ENCODE measurements at places on chromosomes 12 and 14.

DNA sequence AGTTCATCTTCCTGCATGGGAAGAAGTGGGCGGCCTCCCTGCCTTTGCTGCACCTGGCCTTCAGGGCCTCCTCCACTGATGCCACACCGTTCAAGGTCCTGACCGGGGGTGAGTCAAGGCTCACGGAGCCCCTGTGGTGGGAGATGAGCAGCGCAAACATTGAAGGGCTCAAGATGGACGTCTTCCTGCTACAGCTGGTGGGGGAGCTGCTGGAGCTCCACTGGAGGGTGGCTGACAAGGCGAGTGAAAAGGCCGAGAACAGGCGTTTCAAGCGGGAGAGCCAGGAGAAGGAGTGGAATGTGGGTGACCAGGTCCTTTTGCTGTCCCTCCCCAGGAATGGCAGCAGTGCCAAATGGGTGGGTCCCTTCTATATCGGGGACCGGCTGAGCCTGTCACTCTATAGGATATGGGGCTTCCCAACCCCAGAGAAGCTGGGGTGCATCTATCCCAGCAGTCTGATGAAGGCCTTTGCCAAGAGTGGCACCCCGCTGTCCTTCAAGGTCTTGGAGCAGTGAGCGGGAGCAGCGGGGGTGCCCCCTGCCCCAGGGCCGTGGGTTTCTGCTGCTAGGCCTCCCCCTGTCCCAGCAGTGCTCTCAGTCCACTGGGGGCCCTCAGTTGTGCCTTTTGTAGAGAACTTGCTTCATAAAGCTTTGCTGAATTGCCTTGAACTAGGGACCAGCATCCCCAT lies 12.4 kb downstream of the CBLN3 start:
- DNase-seq = no peak

GRCh38 chr12:67681941-67682620 lies 33.5 kb downstream of the DYRK2 start:
- no peak for DNase-seq

GRCh38 chr12:66380769-66381535 lies 78.7 kb downstream of the HELB start:
- DNase-seq = no peak

- no peak for DNase-seq
Measured at GRCh38 chr12:111993292-111994150, 19.4 kb downstream of the TMEM116 start.

GRCh38 chr12:130948751-130949150 lies 5.0 kb upstream of the ADGRD1 start:
- no peak for DNase-seq

All from activated naive CD4-positive, alpha-beta T cell (primary cell).